ENCODE measurements at places on chromosomes 2 and 18.

DNA sequence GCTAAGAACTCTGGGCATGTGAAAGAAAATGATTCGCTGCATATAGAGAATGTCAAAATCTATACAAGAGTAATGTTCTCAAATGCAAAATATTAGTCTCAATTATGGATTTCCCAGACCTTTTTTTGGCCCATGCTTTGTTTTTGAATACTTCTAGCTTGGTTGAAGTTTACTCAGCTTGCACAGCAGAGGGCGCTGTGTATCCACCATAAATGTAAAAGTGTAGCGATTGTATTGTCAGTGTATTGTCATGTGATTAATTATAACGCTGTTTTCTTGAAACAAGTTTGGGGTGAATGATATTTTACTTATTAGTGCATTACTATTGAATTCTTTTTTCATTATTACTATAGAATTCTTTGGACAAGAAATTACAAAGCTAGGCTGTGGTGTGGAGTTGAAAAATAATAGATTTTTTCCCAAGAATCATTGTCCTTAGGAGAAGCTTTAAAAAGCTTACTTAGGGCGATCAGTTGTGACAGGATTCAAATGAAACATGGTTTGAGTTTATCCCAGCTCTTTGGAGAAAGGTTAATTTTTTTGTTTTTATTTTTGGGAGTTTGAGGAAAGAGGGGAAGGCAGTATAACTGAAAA is 98.3 kb downstream of the PIK3C3 start:
- DNase-seq, result peak; percentile 62

- no peak for DNase-seq
Observed at GRCh38 chr2:9094117-9094516, 90.6 kb upstream of the MBOAT2 start.

- DNase-seq, result peak; percentile 22
Observed at GRCh38 chr2:181106789-181107627, 126.6 kb downstream of the UBE2E3 start.

DNA sequence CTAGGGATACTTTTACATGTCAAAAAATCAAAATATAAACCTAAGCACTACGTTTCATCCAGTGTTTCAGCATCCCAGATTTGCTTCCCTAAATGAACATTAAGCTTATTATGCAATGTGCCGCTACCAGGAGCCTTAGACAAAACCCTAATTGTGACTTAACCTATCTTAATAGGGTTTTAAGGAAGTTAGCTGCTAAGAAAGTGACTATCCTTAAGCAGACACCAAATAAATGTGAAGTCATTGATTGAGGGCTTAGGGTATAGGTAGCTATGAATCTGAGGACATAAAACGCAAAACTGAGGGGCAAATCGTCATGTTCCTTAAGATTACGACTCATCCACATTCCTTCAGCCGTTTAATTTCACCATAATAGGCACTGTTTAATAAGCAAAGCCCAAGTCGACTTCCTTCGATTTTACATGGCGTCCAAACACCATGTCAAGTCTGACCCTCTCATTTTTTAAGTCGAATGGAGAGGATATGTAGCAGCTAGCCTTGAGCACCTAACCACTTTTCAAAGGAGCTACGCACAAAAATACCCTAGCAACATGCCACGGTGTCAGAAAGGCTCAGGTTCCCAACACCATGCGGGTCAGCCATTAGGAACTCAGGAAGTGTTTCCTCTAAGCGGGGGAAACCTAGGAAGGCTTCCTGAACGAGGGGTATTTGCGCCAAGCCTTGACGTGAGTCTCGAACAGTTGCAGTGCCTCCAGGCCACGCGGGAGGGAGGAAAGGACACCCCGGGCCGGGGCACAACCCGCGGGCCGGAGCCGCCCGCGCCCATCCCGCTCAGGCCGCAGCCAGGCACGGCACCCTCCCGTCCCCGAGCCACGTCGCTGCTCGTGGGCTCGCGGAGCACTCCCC is 1.0 kb downstream of the HDLBP start:
- DNase-seq, result no peak

- no peak for DNase-seq
Observed at GRCh38 chr2:85772019-85772745, 18.4 kb downstream of the ATOH8 start.

GRCh38 chr2:32783469-32783868 is 155.6 kb downstream of the TTC27 start:
- no peak for DNase-seq

- no peak for DNase-seq
Observed at GRCh38 chr18:41949206-41949920, 5.7 kb upstream of the PIK3C3 start.

GRCh38 chr2:222281506-222281905 is 17.3 kb downstream of the PAX3 start:
- no peak for DNase-seq
